ENCODE measurements at places on chromosomes 6 and 20.

DNA sequence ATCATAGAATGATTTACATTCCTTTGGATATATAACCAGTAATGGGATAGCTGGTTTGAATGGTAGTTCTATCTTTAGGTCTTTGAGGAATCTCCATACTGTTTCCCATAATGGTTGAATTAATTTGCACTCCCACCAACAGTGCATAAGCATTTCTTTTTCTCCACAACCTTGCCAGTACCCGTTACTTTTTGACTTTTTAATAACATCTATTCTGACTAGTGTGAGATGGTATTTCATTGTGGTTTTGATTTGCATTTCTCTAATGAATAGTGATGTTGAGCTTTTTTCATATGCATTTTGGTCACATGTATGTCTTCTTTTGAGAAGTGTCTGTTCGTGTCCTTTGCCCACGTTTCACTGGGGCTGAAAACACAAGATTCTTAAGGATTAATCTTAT, 107.3 kb downstream of the TINAG start:
- DNase-seq = no peak

GRCh38 chr6:113209315-113209714, 647.8 kb upstream of the MARCKS start:
- DNase-seq = no peak

GRCh38 chr6:137883400-137884148, 16.5 kb downstream of the TNFAIP3 start:
- DNase-seq = peak; percentile 58

- no peak for DNase-seq
Observed at GRCh38 chr20:38202153-38202981, 37.3 kb upstream of the TGM2 start.

DNA sequence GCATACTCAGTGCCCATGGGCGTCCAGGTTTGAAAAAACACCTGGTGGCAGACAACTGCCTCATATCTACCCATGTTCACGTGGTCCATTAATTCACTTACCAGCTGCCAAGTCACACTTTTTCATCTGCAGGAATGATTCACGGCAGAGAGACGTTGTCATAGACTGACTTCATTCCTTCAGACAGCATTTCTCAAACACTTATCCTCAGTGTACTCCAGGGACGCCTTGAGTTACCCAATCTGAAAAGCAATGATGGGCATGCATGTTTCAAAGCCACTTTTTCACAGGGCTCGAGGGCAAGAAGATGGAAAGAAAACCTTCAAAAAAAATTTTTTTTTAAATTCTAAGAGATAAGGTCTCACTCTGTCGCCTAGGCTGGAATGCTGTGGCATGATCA, 6.0 kb downstream of the MMP24OS start:
- no peak for DNase-seq

DNA sequence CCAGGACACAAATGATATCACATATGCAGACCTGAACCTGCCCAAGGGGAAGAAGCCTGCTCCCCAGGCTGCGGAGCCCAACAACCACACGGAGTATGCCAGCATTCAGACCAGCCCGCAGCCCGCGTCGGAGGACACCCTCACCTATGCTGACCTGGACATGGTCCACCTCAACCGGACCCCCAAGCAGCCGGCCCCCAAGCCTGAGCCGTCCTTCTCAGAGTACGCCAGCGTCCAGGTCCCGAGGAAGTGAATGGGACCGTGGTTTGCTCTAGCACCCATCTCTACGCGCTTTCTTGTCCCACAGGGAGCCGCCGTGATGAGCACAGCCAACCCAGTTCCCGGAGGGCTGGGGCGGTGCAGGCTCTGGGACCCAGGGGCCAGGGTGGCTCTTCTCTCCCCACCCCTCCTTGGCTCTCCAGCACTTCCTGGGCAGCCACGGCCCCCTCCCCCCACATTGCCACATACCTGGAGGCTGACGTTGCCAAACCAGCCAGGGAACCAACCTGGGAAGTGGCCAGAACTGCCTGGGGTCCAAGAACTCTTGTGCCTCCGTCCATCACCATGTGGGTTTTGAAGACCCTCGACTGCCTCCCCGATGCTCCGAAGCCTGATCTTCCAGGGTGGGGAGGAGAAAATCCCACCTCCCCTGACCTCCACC, 42.2 kb downstream of the SIRPA start:
- DNase-seq = no peak

DNA sequence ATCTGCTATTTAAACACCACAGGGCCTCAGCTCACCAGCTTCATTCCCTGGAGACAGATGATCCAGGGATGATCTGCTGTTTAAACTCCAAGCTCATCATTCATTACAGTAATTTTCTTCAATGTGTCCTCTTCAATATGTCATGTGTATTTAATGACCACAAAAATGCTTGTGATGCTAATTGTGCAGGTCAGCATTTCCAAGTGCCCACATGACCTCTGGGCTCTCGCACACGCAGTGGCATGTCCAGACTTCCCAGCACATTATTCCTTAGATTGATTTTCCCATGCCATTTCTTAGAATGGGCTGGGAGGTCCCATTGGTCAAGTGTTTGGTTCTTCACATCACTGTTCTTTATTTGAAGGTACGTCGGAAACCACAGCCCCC, 434.4 kb downstream of the HAO1 start:
- no peak for DNase-seq

GRCh38 chr20:9460518-9460917, 53.9 kb upstream of the LAMP5 start:
- DNase-seq = no peak

GRCh38 chr6:161273274-161273751, 548 bp downstream of the AGPAT4 start:
- DNase-seq = peak; percentile 69

DNA sequence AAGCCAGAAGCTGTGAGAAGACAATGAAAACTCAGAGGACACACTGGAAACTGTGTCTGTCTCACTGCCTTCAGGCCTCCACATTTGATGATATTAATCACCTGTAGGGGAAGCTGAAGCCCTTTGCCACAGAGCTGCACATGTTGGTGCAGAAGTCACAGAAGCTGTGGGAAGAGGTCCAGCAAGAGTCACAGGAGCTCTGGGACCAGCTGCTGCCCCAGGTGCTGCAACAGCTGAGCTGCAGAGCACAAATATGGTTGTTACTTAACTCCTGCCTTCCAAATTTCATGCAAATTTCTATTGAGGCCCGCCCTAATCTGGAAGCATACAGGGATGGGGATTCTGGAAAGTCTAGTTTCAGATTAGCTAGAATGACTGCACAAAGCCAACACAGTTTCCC, 169.3 kb downstream of the OGFRL1 start:
- no peak for DNase-seq

DNA sequence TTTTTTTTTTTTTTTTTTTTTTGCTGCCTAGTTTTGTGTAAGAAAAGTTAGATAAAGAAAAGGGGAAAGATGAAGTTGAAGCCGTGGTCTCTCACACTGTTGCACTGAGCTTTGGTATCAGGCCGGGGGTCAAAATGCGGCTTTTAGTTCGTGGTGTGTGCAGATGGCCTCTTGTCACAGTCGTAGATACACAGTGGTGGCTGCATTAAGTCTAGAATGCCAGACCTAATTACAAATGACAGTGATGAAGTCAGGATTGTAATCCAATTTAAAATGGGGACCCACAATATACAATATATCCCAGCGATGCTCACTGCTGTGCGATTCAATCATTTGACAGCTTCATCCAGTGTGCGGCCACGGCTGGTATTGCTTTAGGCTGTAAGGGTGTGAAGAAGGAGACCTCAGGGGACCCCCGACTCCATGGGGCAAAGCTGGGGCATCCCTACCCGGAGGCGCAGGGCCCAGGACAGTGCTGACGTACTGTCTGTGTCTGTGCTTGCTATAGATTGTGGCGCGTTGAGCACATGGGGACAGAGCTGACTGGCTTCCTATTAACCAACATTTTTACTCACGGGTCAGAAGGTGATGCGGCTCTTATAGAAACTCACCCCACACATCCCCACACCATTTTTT, 210.0 kb upstream of the SOX4 start:
- DNase-seq = no peak

- DNase-seq = no peak
Observed at GRCh38 chr6:156652231-156652750, 124.9 kb upstream of the ARID1B start.

- DNase-seq = peak; percentile 50
Observed at GRCh38 chr20:24100370-24101011, 111.9 kb upstream of the GGTLC1 start.

DNA sequence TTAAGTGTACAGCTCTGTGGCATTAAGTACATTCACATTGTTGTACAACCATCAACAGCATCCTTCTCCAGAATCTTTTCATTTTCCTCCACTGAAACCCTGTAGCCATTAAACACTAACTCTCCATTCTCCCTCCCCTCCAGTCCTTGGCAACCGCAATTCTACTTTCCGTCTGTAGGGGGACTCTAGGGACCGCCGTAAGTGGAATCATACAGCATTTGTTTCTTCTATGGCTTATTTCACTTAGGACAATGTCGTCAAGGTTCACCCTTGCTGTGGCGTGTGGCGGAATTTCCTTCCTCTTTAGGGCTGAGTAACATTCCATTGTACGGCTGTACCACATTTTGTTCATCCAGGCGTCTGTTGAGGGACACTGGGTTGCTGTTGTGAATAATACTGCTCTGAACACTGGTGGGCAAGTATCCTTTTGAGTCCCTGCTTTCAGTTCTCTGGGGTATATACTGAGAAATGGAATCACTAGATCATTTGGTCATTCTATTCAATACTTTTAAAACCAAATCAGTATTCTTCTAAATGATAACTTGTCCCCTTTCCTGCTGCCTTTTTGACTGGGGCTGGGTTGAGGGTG, 50.7 kb downstream of the PPP1R3G start:
- peak; percentile 28 for DNase-seq

GRCh38 chr6:162829013-162829742, 101.4 kb downstream of the PACRG start:
- no peak for DNase-seq

- no peak for DNase-seq
Observed at GRCh38 chr6:151101816-151102694, 137.7 kb upstream of the AKAP12 start.

DNA sequence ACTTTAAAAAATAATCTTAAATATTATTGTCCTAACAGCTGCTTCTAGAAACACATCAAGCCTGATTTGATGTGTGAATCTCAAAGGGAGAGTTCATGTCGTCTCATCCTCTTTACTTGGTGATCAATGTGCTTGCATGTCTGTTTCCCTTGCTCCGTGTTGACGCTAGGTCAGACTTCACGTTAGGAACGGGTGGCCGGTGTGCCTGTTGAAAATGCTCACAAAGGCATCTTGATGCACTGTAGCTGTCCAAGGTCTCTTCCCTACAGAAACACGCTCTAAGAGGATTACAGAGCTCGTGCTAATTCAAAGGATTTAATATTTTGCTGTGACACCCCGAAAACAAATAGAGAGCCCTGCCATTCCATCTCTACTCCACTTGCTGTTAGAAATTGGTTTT, 84.6 kb downstream of the ID4 start:
- no peak for DNase-seq

DNA sequence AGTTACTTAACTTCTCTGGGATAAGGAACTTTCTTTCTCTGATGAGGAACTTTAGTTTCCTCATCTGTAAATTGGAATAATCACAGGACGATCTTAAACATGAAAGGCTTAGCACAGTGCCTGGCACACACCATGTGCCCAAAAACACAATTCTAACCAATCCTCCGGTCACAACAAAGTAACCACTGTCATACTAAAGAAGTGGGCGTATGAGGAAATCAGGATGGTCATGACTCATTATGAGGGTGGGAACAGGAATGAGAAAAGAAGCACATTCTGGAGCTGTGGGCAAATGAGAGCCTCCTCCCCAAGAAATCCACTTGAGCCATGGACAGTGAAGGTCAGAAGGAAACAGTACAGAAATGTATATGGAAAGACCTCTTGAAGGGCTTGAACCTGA, 82.9 kb downstream of the LRFN2 start:
- no peak for DNase-seq

GRCh38 chr6:39156801-39157200, 41.8 kb upstream of the SAYSD1 start:
- DNase-seq = no peak

DNA sequence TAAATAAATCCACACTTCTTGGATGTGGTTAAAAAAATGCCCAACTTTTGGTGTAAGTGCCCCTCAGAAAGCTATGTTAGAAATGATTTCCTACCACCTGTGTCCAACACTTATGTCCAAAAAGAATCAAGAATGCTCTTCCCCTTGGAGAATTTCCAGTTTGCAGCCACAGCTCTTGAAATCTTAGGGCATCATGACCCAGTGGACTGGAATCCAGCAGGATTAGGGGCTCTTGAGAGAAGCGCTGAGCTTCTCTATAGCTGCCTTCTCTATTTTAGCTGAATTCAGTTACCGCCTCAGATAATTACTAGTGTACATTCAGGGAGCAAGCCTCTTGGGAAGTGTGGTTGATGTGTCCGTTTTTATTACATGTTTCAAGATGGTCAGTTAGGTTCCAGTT, 2.5 kb downstream of the PHACTR1 start:
- no peak for DNase-seq

DNA sequence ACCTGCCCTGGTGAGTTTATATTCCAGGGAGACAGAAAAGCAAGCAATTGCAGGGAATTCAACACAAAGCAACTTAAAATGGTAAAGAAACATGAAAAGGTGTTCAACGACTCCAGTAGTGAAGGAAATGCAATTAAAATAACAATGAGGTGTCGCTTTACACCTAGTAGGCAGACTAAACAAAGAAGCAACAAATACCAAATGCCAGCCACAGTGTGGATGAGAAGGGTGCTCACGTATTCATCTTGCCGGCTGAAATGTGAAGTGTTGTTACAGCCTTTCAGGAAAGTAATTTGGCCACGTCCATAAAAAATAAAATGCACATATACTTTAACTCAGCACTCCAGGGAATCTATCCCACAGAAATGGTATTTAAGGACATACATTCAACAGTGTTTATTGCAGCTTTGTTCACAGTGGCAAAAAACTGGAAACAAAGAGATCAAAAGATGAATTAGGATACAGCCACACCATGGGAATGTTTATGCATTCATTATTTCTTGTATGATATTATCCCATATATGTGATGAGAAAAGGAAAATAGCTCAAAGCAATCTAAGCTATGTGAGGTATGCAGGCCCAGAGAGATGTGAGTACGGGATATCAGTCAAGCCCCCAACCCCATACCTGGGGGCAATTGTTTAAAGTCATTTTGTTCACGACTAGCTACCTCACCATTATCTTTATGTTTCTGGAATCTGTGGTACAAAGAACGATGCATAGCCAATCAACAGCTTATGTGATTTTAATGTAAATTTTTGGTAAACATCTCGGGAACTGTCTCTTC, 266.0 kb upstream of the SOX4 start:
- no peak for DNase-seq

- no peak for DNase-seq
Observed at GRCh38 chr6:90610301-90610750, 23.5 kb upstream of the MAP3K7 start.

DNA sequence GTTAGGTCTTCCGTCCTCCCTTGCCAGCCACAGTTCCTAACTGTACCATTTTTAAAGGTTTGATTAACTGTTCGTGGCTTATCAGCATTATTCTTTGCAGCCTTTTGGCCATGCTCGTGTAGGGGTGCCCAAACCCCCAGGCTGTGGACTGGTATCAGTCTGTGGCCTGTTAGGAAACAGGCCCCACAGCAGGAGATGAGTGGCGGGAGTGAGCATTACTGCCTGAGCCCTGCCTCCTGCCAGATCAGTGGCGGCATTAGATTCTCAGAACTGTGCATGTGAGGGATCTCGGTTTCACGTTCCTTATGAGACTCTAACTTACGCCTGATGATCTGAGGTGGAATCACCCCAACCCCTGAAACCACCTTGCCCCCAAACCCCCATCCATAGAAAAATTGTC, 79.3 kb downstream of the TBC1D7 start:
- DNase-seq = no peak
